Bronchial smooth muscle cell (primary cell): ENCODE measurements at places on chromosomes 7 and 10. TPM values are rescaled to one million over a fixed set of nuclear protein-coding genes. Genes with fewer than 3 reads are reported as not detected.

BTBD16 gene
- total RNA-seq = 0.16 TPM in 1 of 2 replicates, not detected in the other

IL6 gene
- 0.94 and 3.3 TPM in 2 replicates for total RNA-seq

GDF10 gene
- total RNA-seq = 7.7 and 152 TPM in 2 replicates

OR13A1 gene
- total RNA-seq = under 0.01 TPM in 1 of 2 replicates, not detected in the other

DYNC1I1 gene
- 0.17 and 0.47 TPM in 2 replicates for total RNA-seq

NUTM2A gene
- total RNA-seq = 0.34 and 0.47 TPM in 2 replicates

NXPH1 gene
- not detected in 2 replicates for total RNA-seq

PDLIM1 gene
- total RNA-seq = 4.0 and 5.0 TPM in 2 replicates

BMPER gene
- total RNA-seq = 7.4 and 11.5 TPM in 2 replicates

OR6V1 gene
- total RNA-seq = not detected in 2 replicates

IPMK gene
- total RNA-seq = 1.9 and 5.5 TPM in 2 replicates

PTPRZ1 gene
- under 0.01 TPM in 1 of 2 replicates, not detected in the other for total RNA-seq

HOXA4 gene
- 0.34 and 0.47 TPM in 2 replicates for total RNA-seq

SPDYE6 gene
- total RNA-seq = not detected in 2 replicates

CYP2W1 gene
- total RNA-seq = 0.16 TPM in 1 of 2 replicates, not detected in the other

DNA2 gene
- 4.9 and 6.7 TPM in 2 replicates for total RNA-seq

MRLN gene
- not detected in 2 replicates for total RNA-seq

CYP2C19 gene
- not detected in 2 replicates for total RNA-seq

ZC3HAV1L gene
- 2.8 and 3.8 TPM in 2 replicates for total RNA-seq

PIP gene
- total RNA-seq = not detected in 2 replicates

CACNA2D1 gene
- 29.1 and 33.3 TPM in 2 replicates for total RNA-seq

AIFM2 gene
- 5.0 and 9.0 TPM in 2 replicates for total RNA-seq

FKBP6 gene
- total RNA-seq = not detected in 2 replicates

GHRHR gene
- total RNA-seq = not detected in 2 replicates

LRRC61 gene
- 0.69 and 1.4 TPM in 2 replicates for total RNA-seq

FAM13C gene
- total RNA-seq = 3.3 and 5.7 TPM in 2 replicates

TWIST1 gene
- 104 and 127 TPM in 2 replicates for total RNA-seq

CPA2 gene
- total RNA-seq = under 0.01 TPM in 1 of 2 replicates, not detected in the other

ACTL6B gene
- total RNA-seq = not detected in 2 replicates

PILRA gene
- 0.26 and 0.32 TPM in 2 replicates for total RNA-seq

CDK6 gene
- 16.4 and 21.9 TPM in 2 replicates for total RNA-seq

SPDYE2 gene
- total RNA-seq = not detected in 2 replicates

CACNB2 gene
- total RNA-seq = 1.2 and 1.3 TPM in 2 replicates

RNLS gene
- 10.4 and 12.6 TPM in 2 replicates for total RNA-seq

CASP2 gene
- total RNA-seq = 7.3 and 9.3 TPM in 2 replicates

OR2A1 gene
- 0.09 TPM in 1 of 2 replicates, not detected in the other for total RNA-seq

ATP6V0A4 gene
- not detected in 2 replicates for total RNA-seq

ITPRID1 gene
- total RNA-seq = not detected in 2 replicates

ADARB2 gene
- total RNA-seq = under 0.01 TPM in 1 of 2 replicates, not detected in the other

SP8 gene
- total RNA-seq = not detected in 2 replicates

DLX6 gene
- total RNA-seq = not detected in 2 replicates

OIT3 gene
- 0.26 and 0.32 TPM in 2 replicates for total RNA-seq

UCN3 gene
- not detected in 2 replicates for total RNA-seq

RBM28 gene
- 9.0 and 11.2 TPM in 2 replicates for total RNA-seq

GNGT1 gene
- not detected in 2 replicates for total RNA-seq

HTR7 gene
- total RNA-seq = 2.9 and 3.3 TPM in 2 replicates

ABCC2 gene
- 0.47 and 0.60 TPM in 2 replicates for total RNA-seq

GIMAP8 gene
- under 0.01 TPM in 1 of 2 replicates, not detected in the other for total RNA-seq

CDH23 gene
- 0.17 and 0.32 TPM in 2 replicates for total RNA-seq

RHOBTB1 gene
- 9.9 and 15.5 TPM in 2 replicates for total RNA-seq

SEMA3E gene
- total RNA-seq = 0.79 and 11.0 TPM in 2 replicates

ZNF425 gene
- 6.3 and 6.5 TPM in 2 replicates for total RNA-seq

CALML5 gene
- 0.17 TPM in 1 of 2 replicates, not detected in the other for total RNA-seq

OR2A5 gene
- total RNA-seq = not detected in 2 replicates

CYP3A7 gene
- total RNA-seq = 0.34 and 1.1 TPM in 2 replicates

TMEM26 gene
- 1.3 and 2.5 TPM in 2 replicates for total RNA-seq

IRF5 gene
- 0.32 TPM in 1 of 2 replicates, not detected in the other for total RNA-seq

MYL7 gene
- total RNA-seq = 0.47 TPM in 1 of 2 replicates, not detected in the other

ATOH7 gene
- not detected in 2 replicates for total RNA-seq
